Cardiac fibroblast (primary cell): ENCODE measurements at places on chromosomes 12 and 14.

- DNase-seq, result no peak
These were observed 25.4 kb downstream of the FAM222A start for GRCh38 chr12:109738878-109739665.

DNA sequence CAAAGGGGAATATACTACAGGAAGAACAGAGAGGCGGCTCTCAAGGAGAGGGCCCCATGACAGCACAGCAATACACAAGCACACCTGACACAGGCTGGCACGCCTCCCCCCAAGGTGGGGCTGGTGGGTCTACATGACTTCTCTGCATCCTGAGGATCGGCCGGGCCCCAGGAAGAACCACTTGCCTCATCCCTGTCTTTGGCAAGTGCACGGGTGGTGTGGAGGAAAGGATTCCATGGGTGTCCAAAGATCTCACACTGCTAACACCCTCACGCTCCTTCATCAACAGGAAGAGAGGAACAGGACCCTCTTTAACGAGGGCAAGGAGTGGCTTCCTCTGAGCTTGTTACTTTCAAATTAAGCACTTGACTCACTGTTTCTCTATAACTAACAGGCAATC is 7.3 kb downstream of the VAMP1 start:
- no peak for DNase-seq

DNA sequence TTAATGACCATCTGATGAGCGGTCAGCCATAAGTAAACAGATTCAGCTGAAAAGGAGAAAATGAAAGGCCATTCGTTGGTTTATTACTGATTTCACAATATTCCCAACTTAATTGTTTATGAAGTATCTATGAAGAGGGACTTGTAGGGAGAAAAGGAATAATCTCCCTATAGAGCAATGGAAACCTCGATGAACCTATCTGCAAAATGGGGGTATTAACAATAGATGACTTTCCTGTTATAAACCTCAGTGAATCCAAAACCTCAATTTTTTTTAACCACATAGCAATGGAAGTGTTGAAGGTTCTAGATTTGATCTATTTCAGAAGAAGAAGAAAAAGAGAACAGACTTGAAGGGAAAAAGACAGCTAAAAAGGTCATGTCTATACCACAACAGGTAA is 2.0 kb downstream of the WIF1 start:
- no peak for DNase-seq

- DNase-seq, result no peak
These were observed 43.3 kb downstream of the OTOGL start for GRCh38 chr12:80142640-80143039.

GRCh38 chr14:36538051-36538450 is 18.0 kb upstream of the NKX2-1 start:
- no peak for DNase-seq

GRCh38 chr12:52284562-52285171 is 6.7 kb downstream of the KRT81 start:
- no peak for DNase-seq

DNA sequence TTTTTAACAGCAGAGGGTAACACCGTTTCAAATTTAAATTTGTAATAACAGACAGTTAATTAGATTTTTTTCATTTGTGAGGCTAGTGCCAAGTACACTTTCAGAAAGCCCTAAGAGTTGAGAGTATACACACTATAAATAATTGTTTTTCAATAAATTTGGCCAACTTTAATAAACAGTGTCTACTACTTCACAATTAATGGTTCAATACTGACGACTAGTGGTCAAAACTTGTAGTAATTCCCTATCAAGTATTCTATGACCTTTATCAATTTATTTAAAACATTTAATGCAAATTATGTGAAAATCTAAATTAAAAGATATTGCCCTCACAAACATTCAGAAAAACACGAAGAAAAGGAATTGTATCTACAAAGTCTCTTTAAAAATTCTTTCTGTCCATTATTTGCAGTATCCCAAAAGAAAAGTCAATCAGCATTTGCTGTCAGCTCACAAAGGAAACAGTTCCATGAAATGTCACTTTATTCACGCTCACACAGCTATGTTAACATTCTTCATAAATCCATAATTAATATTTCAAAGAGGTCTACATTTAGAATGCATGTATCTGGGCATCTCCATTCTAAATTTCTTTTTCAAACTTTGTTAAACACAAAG is 91.2 kb downstream of the CEP128 start:
- peak; percentile 67 for DNase-seq

DNA sequence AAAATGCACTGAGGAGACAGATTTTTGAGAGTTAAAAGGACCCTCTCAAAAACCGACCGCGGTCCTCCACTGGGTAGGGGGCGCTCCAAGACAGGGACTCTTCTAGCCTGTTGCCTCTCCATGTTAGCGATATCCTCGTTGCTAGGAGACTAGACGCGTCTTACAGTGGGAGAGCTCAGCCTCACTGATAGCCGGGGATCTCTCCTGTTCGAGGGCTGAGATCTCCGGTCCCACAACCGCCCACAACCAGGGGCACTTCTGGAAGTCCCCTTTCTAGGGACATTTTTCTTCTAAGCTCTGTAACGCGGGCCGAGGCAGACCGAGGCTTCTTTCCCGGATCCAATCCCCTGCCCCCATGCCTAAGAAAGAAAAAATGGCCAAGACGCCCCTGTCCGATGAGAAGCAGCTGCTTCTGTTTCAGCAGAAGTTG is 21.3 kb downstream of the FKBP11 start:
- DNase-seq, result peak; percentile 89

DNA sequence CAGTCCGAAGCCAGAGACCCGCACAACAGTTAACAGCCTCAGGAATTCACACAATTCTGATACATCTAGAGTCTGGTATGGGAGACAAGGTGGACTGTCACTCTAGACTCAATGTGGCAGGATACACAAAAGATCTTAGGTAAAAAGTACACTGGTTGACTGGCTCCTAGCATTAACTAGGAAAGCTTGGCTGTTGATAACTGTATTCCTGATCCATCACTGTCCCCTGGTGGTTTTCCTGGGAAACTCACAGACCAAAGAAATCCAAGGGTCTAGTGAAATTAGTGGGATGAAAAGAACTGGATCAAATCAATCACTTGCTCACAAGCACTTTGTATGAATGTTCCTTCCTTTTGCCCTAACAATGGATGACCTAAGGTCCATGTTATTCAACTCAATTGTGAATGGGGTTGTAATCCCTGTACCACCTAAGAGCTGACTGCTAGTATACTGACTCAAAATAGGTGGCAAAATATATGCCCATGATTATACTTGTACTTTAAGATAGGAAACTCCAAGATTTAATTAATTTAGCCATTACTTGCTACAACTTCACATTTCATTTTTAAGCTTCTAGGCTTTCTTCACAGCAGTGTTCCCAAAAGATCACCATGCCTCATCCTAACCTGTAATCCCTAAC is 14.0 kb downstream of the NPC2 start:
- DNase-seq, result peak; percentile 53

GRCh38 chr12:15808250-15808649 is 19.1 kb upstream of the EPS8 start:
- DNase-seq, result no peak
